NT2/D1 (cell line): ENCODE measurements at places on chromosomes 12 and 14.

DNA sequence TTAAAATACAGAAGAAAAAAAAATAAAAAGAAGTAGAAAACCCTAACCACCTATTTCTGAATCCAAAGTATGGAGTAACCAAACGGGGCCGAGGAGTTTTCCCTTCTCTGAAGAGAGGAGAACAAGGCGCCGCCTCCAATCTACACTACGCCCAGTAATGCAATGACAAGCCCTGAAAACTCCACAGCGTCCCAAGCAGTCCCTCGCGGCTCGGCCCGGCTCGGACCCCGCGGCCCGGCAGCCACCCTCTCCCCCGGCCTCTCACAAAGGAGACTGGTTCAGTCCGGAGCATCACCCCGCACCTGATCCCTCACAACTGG is 371 bp downstream of the CHD8 start:
- DNase-seq, result no peak

GRCh38 chr12:90460681-90461080 is 494.3 kb downstream of the CCER1 start:
- DNase-seq, result no peak

- no peak for DNase-seq
Measured at GRCh38 chr12:11916771-11917170, 154.0 kb upstream of the BCL2L14 start.

DNA sequence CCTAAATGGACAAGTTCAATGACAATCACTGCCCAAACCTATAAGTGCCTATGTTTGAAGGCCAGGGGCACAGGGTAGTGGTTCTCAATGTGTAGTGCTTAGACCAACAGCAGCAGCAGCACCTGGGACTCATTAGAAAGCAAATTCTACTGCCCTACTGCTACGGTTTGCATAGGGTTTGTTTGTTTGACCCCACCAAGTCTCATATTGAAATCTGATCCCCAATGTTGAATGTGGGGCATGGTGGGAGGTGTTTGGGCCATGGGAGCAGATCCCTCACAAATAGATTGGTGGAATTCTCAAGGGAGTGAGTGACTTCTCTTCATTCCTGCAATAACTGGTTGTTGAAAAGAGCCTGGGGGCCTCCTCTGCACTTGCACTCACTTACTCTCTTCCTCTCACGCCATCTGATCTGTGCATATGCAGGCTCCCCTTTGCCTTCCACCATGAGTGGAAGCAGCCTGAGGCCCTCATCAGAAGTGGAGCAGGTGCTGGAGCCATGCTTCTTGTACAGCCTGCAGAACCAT is 39.5 kb downstream of the PPM1H start:
- no peak for DNase-seq

DNA sequence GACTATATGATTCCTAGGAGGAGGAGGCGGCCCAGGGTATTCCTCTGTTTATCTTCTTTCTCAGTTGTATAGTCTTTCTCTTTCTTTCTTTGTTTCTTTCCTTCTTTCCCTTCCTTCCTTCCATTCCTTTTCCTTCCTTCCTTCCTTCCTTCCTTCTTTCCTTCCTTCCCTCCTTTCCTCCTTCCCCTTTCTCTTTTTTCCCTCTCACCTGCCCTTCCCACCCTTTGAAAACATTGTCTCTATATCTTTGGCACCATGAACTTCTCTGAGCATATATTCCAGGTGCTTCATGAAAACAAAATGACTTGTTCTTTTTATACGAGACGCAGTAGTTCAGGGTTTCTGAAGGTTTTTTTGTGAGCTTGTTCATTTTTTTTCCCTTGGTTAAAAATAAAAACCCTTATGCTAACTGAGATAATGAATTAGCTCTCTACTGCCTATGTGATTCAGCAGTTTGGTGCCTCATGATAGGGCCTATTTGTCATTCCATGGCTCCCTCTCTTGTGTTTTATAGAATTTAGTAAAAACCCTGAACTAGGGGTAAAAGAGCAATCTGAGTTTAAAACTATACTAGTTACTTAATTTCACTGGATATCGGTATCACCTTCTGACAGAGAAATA is 3.2 kb upstream of the TESPA1 start:
- DNase-seq, result no peak

GRCh38 chr12:49346659-49347310 is at the start of gene DNAJC22:
Gene DNAJC22 (plus strand): TSS chr12:49346888. CDS start chr12:49348873, 1,985 bp downstream.
- DNase-seq, result no peak
